ENCODE measurements at places on chromosomes 16 and 17.

DNA sequence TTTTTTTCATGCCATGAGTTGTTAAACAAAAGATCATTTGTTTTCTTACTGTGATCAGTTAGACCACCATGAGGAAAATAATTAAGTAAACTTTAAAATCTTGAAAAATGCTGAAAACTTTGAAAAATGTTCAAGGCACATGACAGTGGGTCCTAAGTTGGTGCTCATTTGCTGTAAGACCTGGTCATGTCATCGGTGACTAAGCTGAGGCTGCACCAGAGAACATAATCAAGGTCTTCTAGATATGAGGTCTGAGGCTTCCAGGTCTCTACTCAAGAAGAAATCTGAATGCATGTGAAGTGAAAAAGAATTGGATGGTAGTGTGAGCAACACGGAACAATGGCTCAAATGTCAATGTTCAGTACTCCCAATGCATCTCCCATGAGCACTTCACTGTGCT is 87.6 kb downstream of the CFDP1 start:
- no peak for DNase-seq

GRCh38 chr17:61731330-61731729 is 132.0 kb downstream of the BRIP1 start:
- no peak for DNase-seq

DNA sequence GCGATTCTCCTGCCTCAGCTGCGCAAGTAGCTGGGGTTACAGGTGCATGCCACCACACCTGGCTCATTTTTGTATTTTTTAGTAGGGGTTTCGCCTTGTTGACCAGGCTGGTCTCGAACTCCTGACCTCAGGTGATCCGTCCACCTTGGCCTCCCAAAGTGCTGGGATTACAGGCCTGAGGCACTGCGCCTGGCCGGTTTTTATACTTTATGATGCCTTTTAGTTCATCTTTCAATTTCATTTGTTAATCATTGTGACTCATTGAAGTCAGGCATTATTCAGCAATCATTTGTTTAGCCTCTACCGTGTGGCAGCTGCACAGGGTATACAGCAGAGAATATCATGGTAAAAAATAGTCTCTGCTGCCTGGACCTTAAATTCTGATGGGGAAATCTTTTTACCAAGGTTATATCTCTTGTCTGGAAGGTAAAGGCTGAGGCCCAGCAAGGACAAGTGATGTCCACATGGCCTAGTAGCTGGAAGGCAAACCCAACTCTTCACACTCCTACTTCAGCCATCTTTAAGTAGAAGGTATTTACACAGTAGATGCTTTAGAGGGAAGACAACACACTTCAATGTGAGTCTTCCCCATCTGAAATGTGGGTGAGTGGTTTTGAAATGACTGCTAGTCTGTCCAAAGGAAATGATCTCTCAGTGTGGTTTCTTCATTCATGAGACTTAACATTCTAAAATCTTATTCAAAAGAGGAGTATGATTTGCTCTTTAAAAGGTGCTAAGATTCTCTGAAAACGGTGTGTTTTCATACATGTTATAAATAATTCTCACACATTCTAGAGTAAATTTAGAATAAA is 2.4 kb downstream of the PRPSAP2 start:
- no peak for DNase-seq

DNA sequence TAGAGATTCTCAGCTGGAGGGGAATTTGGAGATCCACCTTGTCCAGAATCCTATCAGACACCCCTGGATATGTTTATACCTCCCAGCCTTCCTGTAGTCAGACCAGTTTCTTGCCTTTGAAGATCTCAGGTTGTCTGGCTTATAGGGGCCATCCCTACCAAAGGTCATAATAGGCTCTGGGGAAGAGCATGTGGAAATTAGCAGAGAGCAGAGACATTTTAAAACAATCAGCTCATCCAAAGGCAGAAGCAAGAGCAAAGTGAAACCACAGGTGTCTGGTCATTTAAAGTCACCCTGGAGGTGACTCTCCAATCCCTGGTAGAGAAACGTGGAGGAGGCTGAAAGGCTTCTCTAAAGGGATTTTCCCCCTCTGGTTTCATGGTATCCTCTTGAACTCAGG is 299.3 kb upstream of the EEF2KMT start:
- no peak for DNase-seq

GRCh38 chr17:2239882-2240430 is 63.6 kb downstream of the SMG6 start:
- no peak for DNase-seq

- peak; percentile 99 for DNase-seq
These were observed 21.5 kb upstream of the PECAM1 start for GRCh38 chr17:64411999-64412771.

DNA sequence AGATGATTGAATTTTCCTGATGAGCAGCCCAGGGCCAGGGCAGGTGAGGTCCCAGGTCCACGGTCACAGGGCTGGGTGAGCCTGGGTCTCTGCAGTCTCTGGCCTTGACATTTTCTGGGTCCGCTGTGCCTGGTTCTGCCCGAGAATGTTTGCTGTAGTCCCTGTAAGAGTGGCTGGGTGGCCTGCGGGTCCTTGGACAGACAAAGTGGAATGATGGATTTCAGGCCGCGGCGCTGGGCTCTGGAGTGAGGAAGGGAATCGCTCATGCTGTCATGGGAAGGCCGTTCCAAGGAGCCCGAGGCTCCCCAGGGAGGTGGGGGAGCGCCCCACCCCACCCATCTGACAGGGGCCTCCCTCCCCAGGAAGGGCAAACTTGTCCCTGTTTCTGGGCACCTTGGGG is 153.5 kb upstream of the CIBAR2 start:
- no peak for DNase-seq

DNA sequence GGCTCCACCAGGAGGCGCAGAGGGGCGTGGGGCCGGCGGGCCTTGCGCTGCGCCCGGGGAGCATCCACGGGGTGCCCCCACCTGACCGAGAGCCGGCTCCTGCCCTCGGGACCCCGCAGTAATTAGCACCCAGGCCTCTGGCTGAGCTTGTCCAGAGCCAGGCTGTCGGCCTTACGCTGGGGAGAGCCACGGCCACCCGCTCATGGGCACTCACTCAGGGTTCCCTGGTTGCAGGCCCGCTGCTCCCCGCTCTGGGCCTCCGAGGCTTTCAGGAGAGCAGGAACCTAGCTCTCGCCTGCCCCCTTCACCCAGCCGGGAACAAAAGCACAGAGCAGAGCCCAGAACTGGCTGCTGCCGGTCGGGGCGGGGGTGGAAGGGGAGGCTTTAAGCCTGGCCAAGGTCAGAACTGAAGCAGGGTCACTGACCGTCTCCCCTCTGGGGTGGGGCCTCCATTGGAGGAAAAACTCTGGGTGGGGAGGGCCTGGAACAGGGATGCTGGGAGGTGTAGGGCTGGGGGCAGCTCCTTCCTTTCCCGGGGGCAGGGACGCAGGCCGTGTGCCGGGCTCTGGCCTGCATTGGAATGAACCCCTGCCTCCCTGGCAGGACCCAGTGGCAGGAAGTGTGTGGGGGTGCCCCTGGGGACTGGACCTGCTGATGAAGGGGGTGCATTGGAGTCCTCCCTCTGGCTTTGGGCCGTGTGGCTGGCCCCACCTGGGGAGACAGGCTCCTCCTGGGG is 12.3 kb downstream of the GLIS2 start:
- DNase-seq = peak; percentile 42

DNA sequence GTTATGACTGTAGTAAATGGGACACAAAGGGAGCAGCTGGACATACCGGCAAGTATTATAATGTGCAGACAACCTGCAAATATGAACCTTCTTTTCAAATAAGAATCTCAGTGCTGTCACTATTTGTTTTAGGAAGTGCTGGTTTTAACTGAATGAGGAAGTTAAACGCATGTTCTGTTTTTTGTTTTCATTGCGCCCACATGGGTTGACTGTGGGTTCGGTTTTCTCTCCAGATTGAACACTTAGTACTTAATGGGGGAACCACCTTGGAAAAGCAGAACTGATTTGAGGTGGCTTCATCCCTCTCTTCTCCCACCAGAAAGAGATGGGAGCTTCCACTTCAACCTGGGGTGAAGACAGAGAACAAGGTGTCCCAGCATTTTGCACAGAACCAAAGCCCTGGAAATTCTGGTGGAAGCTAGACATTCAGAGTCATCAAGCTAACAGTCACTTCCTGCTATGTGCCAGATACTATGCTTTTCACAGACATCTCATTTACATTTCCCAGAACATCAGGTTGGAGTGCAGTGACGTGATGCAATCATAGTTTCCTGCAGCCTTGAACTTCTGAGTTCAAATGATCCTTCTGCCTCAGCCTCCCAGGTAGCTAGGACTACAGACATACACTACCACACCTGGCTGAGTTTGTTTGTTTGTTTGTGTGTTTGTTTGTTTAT is 149.8 kb downstream of the CDH13 start:
- DNase-seq = no peak
